Stimulated activated CD4-positive, alpha-beta T cell treated with anti-CD3 and anti-CD28 coated beads, Interleukin-1b, Interleukin-23, amount 100 ng/mL, for 1 hour (primary cell): ENCODE measurements at places on chromosomes 4 and X.

GRCh38 chr4:46254788-46255187, 130.9 kb upstream of the GABRG1 start:
- DNase-seq = no peak

DNA sequence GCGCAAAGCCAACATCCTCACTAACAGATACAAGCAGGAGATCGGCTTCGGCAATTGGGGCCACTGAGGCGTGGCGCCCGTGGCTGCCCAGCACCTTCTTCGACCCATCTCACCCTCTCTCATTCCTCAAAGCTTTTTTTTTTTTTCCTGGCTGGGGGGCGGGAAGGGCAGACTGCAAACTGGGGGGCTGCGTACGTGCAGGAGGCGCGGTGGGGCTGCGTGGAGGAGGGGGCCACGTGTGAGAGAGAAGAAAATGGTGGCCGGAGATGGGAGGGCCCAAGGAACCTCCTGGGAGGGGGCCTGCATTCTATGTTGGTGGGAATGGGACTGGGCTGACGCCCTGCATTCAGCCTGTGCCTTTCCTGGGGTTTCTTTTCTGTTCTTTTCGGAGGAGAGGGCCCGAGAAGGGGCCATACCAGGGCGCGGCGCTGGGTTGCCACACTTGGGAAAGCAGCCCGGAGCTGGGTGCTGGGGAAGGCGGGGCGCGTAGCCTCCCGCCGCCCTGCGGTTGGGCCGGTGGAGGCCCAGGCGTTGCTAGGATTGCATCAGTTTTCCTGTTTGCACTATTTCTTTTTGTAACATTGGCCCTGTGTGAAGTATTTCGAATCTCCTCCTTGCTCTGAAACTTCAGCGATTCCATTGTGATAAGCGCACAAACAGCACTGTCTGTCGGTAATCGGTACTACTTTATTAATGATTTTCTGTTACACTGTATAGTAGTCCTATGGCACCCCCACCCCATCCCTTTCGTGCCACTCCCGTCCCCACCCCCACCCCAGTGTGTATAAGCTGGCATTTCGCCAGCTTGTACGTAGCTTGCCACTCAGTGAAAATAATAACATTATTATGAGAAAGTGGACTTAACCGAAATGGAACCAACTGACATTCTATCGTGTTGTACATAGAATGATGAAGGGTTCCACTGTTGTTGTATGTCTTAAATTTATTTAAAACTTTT, 4.5 kb downstream of the MID1IP1 start:
- DNase-seq = no peak

- no peak for DNase-seq
Observed at GRCh38 chr4:47473141-47473750, 9.7 kb upstream of the COMMD8 start.

- no peak for DNase-seq
Observed at GRCh38 chr4:89298788-89299152, 8.8 kb downstream of the GPRIN3 start.

DNA sequence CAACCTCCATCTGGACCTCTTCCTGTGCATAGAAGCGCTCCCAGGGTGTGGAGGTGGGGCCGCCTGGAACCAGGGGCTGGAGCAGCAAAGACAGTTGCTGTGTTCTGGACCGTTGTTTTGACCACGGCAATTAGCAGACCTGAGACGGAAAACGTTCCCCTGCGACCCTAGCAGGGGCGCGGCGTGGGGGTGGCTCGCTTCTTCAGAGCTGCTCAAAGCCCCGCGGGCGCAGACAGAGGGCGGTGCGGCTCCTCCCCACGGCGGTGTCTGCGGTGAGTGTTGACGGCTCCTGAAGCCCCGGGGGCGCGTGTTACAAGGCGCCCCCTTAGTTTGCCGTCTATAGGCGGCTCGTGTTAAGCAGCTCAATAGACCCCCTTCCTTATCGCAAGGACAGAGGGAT, 79.2 kb downstream of the TRIML1 start:
- no peak for DNase-seq

DNA sequence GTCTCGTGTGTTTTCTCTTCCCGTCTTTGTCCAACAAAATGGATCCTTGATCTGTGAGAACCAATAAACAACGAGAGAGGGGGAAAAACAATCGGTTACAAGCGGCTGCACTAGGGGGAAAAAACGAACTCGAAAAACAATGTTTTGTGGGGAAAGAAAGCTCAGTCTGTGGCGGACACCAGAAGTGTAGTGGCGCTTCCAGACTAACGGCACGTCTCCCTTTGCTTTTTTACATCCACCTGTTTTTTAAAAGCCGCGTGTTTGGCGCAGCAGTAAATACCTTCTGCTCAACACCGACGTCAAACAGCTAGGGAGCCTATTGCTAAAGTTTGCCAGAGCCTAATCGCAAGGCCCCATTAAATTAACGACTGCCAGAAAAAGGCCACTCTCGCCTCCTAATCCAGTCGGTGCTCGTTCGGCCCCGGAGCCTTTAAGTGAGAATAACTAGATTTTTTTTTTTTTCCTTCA, 3.3 kb downstream of the NKX6-1 start:
- no peak for DNase-seq

GRCh38 chrX:65581661-65582339, 47.2 kb upstream of the LAS1L start:
- DNase-seq = no peak

DNA sequence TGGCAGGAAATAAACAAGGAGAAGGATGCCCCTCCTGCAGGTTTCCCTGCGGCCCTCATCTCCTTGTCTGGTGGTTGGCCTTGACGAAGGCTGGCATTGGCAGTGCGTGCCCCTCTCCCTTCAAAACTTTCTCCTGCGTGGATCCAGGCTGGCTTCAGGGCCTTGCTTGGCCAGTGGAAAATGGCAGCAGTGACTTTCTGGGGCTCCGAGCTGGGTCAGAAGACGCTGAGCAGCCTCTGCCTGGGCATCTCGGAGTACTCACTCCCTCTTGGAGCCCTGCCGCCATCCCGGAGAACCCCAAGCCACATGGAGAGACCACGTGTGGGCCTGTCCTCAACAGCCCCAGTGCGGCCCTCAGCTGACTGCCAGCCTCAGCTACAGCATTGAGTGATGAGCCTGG, 39.5 kb downstream of the ADRA2C start:
- DNase-seq = no peak

GRCh38 chrX:13906093-13906492, 89.2 kb upstream of the GPM6B start:
- no peak for DNase-seq

DNA sequence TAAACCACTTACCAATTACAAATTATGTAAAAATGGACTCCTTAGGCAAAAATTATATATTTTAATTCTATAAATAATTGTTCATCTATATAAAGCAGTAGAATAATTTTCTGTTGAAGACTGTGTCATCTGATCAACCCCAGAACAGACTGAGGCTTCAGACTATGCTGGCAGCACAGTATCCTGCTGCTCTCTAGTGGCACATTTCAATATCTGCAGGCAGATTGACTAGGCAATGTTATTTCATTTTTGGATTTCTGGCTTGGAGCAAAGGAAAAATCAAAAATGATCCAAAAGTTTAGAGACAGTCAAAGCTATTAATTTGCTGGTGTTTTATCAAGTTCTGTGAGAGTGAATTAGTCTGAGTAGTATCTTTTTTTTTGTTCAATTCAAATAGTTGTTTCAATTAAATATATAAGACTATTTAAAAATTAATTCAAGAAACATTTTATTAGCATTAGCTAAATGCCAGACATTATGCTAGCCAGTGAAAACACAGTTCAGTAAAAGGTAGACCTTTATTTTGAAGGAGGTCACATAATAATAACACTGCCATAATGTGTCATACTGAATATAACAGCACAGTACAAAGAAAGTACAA, 21.3 kb upstream of the SULT1E1 start:
- no peak for DNase-seq

DNA sequence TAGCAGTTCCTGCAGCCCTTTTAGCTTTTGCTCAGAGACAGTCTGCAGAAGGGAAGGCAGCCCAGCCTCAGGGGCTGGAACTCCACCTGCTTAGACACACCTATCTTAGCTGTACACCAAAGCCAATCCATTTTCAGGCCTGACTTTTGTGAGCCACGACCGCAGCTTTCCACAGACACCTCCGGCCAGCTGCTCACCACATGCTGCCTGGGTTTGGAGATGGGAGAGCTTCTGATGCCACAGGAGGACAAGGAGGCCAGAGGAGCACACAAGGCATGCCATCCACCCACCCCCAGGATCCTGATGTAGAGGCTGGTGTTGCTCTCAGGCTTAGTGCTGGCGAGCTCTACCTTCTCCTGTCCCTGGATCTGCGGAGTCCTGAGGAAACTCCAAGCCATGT, 141.8 kb upstream of the NALF2 start:
- DNase-seq = no peak

- DNase-seq = no peak
Observed at GRCh38 chr4:128519163-128519830, 231.7 kb upstream of the PGRMC2 start.

DNA sequence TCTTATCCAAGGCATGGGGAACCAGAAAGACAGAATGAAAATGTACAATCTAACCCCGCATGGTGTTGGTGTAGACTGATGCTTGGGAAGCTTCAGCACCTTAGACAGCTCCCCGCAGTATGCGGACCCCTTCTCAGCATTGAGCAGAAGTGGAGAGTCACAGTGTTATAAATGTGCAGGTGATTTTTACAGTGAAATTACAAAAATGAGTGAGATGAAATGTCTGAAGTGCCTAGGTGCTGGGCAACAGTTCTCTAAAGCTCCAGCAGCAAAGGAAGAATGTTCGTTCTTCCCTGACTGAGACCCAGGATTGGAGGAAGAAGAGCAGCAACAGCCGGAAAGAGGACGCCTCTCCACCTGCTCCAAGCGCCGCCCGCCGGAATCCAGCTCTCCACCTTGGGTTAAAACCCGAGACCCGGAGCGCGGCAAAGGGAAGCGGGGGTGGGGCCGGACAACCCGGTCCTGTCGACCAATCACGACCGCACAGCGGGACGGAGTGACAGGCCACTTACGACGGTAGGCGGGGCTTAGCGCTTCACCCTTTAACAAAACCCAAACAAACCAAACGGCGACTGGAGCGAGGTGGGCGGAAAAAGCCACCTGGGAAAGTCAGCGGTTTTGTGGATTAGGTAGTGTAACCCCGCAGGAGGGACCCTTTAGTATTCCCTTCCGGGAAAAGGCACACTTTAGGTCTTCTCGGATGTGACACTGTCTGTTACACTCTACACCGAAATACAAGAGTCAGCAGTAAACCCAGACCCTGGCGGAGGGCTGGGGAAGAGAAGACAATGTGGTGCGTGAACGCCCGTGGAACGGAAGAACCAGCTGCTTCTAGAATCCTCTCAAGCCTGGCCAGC, at the start of gene GLRA3:
TSS of gene GLRA3 (minus strand) at position 403 of the 857 bp plus-strand sequence. CDS start 436 bp downstream, outside the sequence.
- DNase-seq = no peak

DNA sequence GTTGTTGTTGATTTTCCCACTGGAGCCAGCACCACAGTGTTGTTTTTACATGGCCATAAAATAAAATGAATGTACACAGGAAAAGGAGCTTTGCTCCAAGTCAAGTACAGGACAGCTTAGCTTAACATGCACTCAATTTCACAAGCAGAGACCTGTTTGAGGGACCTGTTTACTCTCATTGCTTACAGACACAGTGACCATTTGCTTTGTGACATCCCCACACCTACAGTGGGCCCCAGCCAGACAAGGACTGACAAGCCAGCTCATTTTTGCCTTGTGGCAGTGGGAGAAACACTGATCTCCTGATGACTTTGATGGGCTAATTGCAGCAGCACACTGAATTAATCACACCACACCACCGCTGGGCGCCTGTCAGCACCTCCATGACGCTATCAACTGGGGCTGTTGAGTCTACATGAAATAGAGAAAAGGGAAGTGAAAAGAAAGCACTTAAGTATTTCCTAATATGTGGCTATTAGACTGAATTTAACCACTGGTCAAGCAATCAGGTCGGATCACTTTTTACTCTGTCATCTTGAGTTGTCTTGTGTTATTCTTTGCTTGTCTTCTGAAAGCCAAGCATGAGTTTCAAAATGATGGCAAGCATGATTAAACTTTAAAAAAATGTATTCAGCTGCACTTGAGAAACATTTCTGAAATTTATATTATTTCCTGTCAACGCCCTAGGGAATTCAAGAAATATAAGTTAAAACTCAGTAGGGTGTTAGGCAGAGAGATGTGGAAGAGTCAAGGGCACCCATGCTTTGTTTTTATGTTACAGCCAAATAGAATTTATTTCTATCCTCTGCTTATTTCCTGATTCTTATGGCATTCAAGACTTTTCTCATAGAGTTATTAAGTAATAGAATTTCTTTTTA, 557.7 kb downstream of the RAB28 start:
- no peak for DNase-seq

- DNase-seq = no peak
Observed at GRCh38 chr4:105154576-105154975, 7.9 kb downstream of the TET2 start.

DNA sequence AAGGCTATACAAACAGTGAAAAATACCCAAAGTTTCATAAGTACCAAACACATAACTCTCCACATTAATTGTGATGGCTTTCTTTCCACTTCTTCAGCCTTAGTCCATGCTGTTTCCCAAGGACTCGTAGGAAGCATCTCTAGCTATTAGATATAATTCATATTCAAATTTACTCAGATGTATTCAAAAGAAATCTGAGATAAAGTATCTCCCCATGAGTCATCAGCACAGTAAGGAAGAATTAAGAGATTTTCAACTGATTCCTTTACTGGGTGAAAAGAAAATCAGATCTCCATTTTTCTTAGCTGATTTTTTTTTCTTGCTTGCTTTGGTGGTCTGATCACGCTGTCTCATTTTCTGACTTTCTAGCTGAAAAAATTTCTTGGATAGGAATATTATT, 71.7 kb downstream of the MID1 start:
- DNase-seq = no peak

DNA sequence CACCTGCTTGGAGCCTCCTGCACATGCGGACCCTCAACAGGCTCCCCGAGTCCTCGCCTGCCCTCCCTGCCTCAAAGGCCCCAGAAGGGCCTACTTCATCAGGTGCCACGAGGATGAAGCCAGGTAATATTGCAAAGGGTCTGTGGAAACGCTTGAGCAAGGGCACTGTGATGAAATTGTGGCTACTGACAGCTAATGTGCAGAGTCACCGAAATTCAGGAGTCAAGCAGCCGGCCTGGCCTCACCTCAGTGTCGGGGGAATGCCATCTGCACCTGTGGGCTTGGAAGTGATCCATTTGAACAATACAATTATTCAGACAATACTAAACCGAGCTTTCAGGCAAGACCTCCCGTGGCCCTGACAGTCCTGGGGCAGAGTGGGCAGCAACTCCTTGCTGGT, 3.1 kb upstream of the FGFR3 start:
- no peak for DNase-seq

DNA sequence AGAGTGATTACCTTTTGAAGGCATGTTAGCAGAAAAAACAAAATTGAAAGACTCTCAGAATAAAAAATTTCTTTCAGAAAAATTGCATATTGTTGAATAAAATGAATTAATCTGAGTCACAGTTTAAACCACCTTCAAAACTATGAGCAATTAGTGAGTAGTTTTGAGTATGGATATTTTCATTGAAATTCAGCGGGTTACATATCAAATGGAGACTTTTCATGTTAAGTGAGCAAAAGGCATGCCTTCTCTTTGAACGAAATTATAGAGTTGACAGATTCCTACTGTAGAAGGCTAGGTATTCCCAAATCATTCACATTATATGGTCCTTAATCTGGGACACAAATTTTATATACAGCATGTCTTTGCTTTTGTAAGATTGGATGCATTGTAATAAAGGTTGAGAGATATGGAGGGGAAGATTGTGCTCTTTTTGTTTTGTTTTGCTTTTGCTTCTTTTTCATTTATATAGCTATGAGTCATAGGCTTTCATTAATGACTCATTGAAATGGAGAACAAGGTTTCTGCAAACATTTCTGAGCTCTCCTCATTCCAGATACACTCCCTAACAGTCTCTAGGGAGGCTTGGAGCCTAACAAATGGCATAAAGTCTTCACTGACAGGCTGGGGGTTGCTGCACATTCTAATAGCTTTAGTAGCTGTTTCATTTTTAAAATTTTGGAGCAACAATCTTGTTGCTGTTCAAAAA, 21.6 kb downstream of the PCDH18 start:
- DNase-seq = no peak

- no peak for DNase-seq
Observed at GRCh38 chrX:123736333-123736921, 3.6 kb upstream of the THOC2 start.
